ENCODE measurements at places on chromosomes 11 and 22.
A peak's percentile ranks its signal among the peaks of the same experiment; 100 is the strongest.

- DNase-seq = peak; percentile 16
Observed at GRCh38 chr11:32090545-32091370, at the start of gene RCN1. Gene RCN1 (plus strand): TSS chr11:32091074. CDS start chr11:32091197, 123 bp downstream.

DNA sequence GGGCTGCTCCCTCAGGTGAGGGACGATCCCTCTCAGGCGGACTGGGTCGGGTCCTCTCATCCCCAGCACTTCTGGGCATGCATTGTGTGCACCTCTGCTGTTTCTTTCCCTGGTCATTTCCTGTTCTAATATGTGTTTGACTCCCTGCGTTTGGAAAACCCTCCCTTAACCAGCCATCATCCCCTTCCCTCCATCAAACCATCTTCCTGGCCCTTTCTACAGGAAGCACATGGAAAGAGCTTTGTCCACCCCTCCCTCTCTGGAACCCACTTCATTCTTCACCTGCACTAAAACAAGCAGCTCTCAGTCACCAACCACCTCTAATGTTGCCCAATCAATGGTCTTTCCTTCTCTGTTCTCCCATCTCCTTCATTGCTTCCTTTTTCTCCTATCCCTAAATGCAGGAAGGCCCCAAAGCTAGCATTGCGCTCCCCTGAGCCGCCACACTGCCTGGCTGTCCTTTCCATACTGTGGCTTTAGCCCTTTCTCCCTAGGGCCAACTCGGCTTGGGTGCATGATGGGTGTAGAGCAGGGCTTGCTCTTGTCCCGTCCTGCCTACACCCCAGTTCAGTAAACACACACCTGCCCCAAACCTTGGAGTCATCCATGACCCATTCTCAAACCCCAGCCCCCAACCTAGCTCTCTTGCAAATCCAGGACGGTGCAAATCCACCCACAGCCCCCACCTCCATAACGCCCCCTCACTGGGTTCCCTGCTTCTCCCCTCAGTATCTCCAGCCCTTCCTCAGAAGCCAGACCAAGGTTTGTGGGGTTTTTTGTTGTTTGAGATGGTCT is 5.4 kb upstream of the GAS2L1 start:
- DNase-seq = no peak

DNA sequence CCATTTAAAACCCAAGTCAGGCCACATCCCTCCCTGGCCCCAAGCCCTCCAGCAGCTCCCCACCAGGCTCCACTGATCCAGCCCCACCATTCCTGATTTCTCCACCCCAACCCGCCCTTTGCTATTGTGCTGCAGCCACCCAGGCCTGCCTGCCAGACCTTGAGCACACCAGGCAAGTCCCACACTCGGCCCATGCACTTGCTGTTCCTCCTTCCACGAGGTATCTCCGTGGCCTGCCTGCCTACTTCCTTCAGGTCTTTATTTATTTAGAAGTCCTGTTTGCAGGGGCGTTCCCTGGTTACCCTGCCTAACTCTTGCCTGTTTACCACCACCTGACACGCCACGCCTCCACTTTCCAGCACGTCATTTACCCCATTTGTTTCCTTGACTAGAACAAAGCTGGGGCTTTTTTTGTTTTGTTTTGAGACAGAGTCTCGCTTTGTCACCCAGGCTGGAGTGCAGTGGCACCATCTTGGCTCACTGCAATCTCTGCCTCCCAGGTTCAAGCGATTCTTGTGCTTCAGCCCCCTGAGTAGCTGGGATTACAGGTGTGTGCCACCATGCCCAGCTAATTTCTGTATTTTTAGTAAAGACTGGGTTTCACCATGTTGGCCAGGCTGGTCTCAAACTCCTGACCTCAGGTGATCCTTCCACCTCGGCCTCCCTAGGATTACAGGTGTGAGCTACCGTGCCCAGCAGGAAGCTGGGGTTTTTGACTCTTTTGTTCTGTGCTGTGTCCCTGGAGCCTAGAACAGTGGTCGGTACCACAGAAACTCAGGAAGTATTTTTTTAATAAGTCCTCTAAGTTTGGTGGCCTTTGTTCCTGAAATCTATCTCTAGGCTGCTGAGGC is 6.7 kb downstream of the CENPM start:
- DNase-seq = peak; percentile 91

GRCh38 chr22:48248901-48249455 is 1486.5 kb downstream of the TBC1D22A start:
- no peak for DNase-seq
